SK-N-SH treated with all-trans-retinoic acid at 6 μM for 48 hours (cell line): ENCODE measurements at places on chromosomes 1 and 21.

DNA sequence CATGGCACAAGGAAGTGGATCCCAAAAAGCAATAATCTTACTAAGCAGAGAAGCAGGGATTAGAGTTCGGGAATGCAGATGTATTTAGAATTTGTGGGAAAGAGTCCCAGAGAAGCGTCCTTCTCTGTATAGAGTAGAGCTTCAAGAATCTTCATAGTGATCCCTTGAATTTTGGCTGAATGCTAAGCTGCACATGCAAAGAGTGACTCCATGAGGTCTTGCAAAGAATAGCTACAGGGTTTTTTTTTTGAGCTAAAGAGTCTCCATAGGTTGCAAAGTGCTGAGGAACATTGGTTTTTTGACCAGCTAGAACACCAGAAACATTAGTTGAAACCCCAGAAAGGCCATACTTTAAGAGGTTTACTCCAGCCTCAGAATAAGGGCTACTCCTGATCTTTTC is 206.7 kb downstream of the CTH start:
- ATAC-seq = no peak

DNA sequence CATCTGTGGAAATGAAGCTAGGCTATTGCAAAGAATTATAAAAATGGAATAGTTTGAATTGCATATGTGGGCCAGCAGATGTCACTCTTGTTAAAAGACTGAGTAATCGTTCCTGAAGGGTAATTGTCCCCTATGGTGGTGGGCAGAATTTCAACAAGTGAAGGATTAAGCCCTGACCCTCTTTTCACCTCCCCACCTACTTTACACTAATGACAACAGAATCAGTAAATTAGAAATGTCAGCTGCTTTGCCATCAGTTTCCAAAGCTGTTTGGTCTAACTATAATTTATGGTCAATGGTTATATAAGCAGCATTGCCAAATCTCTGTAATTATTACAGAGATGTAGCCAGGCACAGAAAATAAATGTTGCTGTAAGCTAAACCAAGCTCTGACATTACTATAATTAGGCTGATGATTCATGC is 898.6 kb downstream of the AMY1C start:
- ATAC-seq = no peak

DNA sequence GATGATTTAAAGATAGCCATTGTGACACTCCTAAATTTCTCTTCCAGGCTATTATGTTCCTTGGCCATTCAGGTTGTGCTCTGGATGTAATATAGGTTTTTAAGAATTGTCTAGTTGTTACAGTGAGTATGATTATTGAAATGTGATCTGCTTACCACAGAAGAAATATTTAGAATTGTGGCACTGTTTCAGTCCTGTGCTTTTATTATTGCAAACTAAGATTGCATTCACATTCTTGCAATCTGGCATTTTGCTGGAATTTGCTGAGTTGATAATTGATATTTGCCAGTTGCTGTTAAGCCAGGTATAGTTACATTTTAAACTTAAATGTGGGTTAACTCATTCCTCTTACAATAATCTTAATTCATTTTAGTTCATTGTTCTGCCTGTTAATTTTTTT is 22.3 kb downstream of the EXO1 start:
- peak; percentile 57 for ATAC-seq

DNA sequence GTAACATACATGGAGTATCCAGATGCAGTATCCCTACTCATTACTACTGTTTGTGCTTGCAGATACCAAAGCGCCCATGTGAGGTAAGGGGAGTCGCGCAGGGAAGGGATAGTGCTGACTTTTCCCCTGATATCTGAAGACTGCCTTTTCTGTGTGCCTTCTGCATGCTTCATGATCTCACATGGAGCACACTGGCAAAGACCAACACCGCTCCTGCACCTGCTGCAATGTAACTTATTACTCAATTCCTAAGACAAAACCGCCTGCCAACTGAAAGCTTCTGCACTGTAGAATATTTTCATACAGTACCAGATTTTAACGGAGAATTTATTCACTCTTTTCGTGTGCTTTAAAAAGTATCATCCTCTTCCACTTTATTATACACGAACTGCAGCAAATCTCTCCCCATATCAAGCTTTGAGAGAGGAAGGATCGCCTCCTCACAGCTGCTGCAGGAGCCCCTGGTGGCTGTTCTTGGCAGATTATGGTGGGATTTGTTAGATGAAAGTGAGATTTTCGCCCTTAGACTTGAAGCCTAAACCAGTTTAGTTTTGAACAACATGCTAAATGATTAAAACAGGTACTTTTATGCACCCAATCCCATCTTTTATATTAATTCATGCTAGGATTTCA is 99.1 kb downstream of the PTPN14 start:
- no peak for ATAC-seq

DNA sequence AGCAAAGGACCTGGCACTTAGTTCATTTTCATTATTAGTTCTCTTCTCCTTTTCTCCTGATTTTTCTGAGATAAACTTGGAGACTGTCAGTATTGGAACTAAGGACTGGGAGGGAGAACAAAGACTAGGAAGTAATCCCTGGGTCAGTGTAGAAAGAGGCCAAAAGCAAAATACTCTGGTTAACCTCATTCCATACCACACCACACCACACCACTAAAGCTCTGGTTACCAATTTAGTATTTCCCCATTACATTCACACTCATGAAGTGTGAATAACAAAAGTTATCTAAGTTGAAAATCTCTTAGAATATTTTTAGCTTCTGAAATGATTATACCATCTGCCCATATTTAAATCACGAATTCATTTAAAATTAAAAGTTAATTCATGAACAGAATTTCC is 68.9 kb upstream of the DMRTA2 start:
- ATAC-seq = no peak

GRCh38 chr1:6822530-6823359 is 37.5 kb downstream of the CAMTA1 start:
- ATAC-seq = no peak

- peak; percentile 85 for ATAC-seq
These were observed 220.0 kb downstream of the SETD4 start for GRCh38 chr21:35840197-35840799.

- ATAC-seq = no peak
These were observed 42.8 kb downstream of the KCNK1 start for GRCh38 chr1:233656687-233657086.

- no peak for ATAC-seq
These were observed 66.1 kb downstream of the UCK2 start for GRCh38 chr1:165893507-165893906.

DNA sequence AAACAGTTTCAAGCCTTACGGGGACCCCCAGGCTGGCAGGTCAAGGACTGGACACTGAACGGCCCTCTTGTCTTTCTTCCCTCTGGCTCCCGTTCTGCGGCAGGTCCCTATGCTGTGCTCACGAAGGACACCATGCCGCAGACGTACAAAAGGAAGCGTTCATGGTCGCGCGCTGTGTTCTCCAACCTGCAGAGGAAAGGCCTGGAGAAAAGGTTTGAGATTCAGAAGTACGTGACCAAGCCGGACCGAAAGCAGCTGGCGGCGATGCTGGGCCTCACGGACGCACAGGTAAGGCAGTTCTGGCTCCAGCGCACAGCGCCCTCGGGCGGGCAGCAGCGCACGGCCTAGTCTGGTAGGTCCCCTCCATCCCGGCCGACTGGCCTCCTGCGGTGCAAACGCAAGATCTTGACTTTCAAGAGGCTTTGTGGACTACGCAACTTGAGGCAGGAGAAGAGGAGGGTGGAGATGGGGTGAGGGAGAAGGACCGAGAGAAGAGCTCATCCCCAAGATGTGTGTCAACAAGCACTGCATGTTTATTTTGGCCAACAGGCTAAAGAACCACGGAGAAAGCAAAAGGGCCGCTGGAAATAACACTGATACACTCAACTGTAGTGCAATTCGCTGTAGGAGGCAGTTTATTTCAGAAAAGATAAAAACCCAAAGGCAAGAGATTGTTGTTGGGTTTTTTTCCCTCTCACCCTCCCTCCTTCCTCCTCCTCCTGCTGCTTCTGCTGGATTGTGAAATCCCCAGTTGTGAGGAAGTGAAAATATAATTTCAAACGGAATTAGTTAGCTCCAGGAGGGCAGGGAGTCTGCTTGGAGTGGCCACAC is 3.0 kb downstream of the HLX start:
- ATAC-seq = no peak

DNA sequence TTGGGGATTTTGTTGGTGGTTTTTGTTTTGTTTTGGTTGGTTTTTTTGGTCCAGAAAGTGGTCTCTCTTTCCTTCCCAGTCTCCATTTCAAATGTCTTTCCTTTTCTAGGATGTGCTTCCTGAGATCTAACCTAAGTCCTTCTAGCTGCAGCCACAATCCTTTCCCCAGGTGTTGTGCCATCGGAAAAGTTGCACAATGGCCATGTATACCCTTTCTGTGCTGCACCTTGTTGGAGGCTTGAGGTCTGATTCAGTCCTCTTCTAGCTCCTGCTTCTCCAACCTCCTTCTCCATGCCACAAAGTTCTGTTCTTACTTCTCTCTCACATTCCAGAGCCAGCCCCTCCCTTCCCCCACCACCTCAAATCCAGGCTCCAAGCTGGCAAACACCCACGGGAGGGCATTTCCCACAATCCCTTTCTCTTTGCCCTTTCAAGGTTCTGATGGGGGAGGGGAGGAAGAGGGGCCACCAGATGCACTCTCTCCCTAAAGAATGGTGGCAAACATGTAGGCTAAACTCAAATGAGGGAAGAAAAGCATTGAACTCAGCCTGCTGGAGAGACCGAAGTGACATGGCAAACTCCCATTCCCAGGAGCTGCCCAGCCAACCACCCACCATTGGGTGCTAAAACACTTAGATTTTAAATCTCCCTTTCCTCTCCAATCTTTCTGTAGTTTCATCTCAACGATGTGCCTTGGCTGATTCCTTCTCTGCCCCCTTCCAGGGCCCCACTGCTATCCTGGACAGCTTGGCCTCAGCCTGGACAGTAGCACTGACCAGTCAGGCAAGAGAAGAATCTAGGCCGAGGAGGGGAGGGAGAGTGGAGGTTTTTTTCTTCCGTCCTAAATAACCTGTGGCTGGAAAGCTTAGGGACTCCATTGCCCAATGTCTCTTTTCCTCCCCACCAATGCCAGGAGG is 2.9 kb downstream of the KCNJ10 start:
- no peak for ATAC-seq

GRCh38 chr1:228108742-228109072 is 392 bp downstream of the MRPL55 start:
- ATAC-seq = no peak; the same call in 1 of the 3 replicates

GRCh38 chr1:63813829-63814277 is 40.0 kb downstream of the ROR1 start:
- peak; percentile 45 for ATAC-seq

DNA sequence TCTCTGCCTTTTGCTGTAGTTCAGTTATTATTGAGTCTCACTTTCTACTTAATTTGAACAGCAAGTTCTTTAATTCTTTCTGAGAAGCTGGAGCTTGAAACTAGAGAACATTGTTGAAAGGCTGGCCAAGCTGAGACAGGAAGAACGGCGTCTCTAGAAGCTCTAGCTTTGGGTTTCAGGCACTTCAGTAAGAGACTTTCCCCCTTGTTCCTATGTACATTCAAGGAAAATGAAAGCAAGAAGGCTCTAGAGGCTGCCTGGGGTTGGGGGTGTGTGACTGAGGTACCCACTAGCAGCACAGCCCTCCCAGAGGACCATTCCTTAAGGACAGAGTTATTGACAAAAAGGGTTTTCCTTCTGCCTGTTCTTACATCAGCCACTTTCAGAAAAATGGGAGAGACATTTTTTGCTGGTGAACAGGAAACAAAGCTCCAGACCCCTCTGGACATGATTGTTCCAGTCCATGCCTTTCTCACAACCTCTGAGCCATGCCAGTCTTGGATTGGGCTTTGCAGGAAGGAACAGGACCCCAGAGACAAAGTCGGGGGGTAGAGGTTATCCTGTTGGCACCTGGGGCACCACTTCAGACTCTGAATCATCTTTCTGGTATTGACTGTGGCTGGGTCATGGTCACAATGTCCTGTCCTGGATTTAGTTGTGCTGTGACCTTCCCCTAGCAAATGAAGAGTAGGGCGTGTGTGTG is 63.1 kb downstream of the LAMC2 start:
- ATAC-seq = no peak

DNA sequence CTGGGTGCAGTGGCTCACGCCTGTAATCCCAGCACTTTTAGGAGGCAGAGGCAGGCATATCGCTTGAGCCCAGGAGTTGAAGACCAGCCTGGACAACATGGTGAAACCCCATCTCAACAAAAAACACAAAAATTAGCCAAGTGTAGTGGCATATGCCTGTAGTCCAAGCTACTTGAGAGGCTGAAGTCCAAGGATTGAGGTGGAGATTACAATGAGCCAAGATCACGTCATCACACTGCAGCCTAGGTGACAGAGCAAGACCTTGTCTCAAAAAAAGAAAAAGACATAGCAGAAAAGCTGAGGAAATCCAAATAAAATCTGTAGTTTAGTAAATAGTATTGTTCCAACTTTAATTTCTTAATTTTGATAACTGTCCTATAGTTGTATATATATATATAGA is 11.5 kb upstream of the ASH1L start:
- no peak for ATAC-seq

GRCh38 chr1:107413951-107414350 is 273.1 kb downstream of the NTNG1 start:
- ATAC-seq = no peak

DNA sequence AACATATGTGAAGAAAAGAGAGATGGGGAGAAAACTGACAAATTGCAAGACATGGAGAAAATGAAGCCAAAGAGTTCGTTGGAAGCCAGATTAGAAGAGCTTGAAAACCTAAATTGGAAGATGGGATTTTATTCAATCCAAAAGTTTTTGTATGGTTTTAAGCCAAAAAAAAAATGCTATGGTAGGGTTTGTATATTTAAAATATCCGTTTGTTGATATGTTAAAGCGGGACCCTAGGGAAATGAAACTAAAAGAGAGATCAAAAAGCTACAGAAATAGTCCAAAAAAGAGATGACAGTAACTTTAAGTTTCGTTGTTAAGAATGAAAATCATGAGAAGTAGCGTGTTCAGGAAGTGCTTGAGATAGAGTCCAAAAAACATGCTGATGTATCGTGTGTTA is 617.7 kb upstream of the ADGRL2 start:
- ATAC-seq = no peak

GRCh38 chr1:184492536-184492935 is 105.7 kb downstream of the C1orf21 start:
- ATAC-seq = peak; percentile 28; the same call in 2 of the 3 replicates

DNA sequence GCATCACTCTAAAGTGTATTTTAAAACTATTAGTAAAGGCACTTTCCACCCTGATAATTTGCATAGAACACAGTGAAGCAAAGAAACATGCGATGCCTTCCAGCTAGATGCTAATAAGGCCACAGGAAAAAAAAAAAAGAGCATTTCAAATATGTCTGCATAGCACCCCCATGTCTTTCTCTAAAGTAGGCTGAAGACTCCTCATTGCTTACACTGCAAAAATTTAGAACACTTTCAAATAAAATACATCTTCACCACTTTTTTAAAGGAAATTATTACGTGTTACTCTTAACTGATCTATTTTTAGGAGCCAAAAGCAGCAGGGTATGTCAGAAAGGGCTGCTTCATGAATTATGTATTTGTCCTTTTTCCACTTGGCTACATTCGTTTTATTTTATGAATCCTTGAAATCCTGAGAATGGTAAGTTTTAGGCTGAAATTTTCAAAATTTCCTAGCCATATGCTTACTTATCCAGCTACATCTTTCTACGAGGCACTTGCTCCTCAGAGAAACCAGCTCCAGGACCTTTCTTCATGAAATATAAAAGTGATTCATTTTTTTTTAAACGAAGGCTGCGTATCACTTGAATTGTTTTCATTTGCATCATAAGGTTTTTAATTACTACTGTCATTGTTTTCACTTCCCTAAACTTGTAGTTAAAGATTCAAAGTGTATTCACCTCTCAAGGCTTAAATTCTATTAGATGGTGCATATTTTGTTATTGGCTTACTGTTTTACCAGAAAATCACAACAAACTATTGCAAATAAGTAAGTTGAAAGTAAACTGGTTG is 513.0 kb downstream of the PTPRC start:
- no peak for ATAC-seq
